ENCODE measurements at places on chromosomes 5 and 9.

- DNase-seq = no peak
Observed at GRCh38 chr9:80789831-80790230, 899.5 kb downstream of the TLE1 start.

- DNase-seq = no peak
Observed at GRCh38 chr9:90870621-90871326, 69.2 kb downstream of the SYK start.

DNA sequence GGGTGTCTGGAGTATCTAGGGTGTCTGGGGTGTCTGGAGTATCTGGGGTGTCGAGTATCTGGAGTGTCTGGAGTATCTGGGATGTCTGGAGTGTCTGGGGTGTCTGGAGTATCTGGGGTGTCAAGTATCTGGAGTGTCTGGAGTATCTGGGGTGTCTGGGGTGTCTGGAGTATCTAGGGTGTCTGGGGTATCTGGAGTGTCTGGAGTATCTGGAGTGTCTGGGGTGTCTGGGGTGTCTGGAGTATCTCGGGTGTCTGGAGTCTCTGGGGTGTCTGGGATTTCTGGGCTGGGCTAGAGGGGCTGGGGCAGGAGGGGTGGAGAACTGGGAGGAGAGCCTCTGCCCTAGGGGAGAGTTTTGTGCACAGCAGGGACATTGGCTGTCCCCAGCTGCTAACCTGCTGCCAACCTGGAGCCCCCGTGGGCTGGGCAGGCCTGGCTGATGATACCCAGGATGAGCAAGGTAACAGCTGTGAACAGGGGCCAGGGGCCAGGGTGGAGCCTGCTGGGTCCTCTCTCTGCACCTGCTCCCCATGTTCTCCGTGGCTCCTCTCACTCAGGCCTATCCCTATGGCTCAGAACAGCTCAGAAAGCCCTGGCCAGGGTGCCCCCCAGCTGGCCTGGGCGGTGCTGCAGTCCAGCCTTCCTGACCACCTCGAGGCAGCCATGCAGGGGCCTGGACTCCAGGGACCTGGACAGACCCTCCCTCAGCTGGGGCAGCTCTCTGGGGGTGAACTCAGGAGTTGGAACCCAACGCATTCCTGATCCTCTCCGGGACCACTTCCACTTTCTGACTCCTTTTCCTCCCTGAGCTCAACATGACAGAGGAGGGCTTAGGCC is 29.9 kb downstream of the LHX3 start:
- no peak for DNase-seq

DNA sequence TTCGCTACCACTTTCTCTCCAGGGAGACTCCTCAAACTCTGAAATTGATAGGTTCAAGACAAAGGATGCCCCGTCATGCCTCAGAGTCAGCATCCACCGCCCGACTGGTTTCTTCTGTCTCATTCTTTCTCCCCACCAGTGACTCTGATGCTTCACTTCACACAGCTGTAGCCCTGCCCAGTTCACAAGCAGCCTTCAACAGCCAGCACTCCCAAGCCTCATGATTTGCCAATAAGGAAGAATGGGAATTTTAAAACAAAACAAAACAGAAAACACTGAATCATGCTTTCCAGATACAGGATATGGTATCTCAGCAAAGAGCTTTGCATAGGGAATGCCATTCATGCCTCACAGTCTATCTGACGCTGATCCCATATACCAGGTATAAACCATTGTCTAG is 371.2 kb upstream of the RORB start:
- DNase-seq = no peak

DNA sequence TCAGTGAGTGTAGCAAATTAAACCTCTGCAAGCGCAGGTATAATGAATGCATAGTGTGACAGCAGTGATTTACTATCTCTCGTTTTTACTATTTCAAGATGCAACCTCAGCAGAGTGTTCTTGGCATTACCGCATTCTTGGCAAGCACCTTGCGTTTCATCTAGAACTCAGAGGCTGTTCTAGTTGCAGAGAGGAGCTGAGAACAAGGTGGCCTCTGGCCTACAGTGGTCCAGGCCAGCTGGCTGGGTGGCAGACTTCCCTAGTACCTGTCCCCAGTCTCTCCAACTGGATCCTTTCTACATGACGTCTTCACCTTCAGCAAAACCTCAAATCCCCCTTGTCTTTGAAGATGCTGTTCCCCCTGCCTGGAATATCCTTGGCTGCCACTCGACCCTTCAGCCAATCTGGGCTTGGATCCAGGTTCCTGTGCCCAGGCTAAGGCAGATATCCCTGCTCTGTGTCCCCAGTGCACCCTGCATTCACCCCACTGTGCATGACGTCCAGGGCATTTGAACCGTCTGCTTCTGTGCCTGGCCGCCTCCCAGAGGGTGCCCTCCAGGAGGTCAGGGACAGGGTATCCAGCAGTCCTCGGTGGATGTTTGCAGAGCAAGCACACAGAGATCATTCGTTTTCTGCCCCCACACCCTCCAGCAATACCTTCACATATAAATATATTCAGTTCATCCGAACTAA is 120.4 kb upstream of the CPEB4 start:
- DNase-seq = no peak

DNA sequence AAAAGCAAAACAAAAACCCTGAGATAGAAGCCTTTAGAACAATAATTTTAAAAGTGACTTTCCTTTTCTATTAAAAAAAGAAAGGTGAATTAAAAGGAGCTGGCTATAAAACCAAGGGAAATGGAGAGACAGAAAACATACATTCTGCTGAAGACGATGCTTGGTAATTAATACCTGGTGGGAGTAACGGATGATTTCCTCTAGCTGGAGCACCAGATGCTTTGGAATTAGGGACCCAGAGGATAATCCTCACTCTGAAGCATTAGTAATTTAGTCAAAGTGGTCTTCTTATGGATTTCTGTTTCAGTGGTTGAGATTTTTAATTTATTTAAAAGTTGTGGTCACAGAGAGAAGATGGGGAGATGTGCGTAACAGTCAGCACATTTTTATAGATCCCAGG is 982.5 kb downstream of the TLE4 start:
- DNase-seq = no peak

GRCh38 chr9:132410642-132411041 is 631 bp downstream of the CFAP77 start:
- DNase-seq = no peak

DNA sequence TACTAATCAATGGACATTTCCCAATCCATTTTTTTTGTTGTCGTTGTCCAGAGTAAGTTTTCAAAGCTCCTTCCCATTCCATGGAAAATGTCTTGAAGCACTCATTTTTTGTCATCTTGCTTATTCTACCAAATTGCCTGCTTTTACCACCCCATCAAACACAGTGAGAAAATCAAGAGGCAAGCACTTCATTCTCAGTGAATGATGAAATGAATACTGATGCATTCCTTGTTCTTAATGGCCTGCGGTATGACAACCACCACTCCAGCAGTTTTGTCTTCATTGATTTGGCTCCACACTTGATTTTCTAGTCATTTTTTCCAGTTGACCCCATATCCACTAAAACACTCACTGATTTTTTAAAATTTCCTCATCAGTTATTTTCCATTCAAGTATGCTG is 193.5 kb upstream of the ANKH start:
- no peak for DNase-seq

- no peak for DNase-seq
Observed at GRCh38 chr9:121297389-121297788, 29.4 kb downstream of the GSN start.

GRCh38 chr9:126861707-126862103 is 1.3 kb downstream of the ZBTB34 start:
- DNase-seq = no peak

- no peak for DNase-seq
Observed at GRCh38 chr9:17669206-17669605, 90.3 kb downstream of the SH3GL2 start.

DNA sequence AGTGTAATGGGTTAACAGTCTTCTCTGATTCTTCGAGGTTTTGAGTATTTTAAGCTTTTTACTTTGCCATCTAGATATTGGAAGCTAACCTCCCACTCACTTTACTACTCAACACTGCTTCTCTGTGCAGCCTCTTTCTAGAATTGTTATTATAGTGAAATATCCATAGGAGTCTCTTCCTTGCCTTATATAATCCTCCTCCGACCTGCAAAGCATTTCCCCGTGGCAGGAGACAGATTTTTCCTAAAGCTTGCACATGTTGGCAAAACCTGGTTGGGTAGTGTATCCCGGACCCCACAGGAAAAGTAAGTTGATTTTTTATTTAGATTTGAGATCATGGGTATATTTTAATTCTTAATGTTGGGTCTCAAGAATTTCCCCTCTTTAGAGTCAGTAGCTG is 249.1 kb downstream of the CD180 start:
- DNase-seq = no peak

- no peak for DNase-seq
Observed at GRCh38 chr9:107931071-107931715, 441.6 kb upstream of the KLF4 start.

DNA sequence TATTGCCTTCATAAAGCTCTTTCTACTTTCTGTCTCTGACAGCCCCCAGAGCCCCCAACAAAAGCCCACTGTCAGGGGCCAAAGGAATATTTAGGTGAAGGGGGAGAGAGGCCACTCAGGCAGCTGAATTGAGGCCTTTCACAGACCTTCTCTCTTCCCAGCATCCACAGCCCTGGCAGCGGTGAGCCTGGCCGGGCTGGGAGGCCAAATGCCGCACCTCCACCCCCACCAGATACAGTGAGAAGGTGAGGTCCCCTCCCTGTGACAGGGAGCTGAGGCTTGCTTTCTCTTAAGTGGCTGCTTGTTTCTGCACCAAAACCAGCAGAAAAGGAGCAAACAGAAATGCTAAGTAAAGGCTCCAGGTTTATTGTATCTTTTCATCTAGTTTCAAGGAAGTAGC is 168.1 kb downstream of the ROR2 start:
- DNase-seq = no peak

DNA sequence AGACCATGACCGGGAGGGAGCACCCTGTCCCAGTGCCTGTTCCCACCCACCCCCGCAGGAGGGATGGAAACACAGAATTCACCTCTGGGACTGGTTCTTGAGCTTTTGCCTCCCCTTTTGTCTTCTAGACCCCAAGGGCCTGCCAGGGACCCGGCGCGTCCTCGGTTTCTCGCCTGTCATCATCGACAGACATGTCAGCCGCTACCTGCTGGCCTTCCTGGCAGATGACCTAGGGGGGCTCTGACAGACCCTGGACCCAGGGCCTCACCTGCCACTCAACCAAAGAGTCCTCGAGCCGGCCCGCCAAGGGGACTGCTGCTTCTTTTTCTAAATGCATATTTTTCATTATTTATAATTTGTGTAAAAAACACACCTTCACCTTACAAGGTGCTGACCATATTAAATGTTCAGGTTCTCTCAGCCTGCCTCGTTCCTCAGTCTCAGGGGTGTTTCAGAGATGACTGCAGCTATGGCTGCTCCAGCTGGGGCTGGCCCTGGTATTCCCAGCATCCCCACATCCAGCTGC is 16.9 kb downstream of the CARD19 start:
- DNase-seq = no peak

DNA sequence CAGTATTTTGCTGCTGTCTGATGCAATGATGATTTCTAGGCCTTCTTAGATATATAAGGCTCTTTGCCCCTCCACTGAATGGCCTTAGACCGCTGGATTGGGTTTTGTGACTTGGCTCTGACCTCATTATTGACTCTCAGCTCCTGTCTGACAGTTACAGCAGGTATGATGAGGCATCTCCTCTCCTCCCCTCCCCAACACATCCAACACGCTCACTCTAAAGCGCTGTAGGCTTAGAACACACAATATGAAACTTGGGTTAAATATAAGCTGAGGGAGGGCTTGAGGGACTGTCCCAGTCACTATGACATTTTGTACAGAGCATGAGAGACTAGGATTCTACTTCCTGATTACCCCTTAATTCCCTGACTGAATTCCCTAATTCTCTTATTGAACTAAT is 18.8 kb upstream of the CER1 start:
- DNase-seq = no peak

DNA sequence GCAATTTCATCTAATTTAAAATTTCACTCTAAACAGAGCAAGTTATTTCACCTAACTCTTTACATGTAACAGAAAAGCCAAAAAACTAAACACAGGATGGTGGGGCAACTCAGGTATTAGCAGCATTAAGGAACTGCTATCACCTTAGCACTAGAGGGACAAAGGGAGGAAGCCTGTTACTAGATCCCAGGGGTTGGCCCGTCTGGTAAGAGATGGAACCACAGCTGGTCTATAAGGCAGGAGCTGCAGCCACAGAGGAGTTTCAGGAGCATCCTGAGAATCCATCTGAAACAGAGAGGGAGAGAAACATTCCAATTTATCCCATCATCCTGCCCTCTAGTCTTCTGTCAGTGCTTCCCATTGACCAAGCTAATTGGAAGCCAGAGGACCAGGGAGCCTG is 300.3 kb downstream of the MRPS30 start:
- no peak for DNase-seq

GRCh38 chr5:152688561-152689249 is 283.6 kb upstream of the NMUR2 start:
- DNase-seq = no peak

- DNase-seq = no peak
Observed at GRCh38 chr5:114319236-114319635, 42.6 kb upstream of the KCNN2 start.

- no peak for DNase-seq
Observed at GRCh38 chr5:176513788-176514187, 23.4 kb downstream of the RNF44 start.

DNA sequence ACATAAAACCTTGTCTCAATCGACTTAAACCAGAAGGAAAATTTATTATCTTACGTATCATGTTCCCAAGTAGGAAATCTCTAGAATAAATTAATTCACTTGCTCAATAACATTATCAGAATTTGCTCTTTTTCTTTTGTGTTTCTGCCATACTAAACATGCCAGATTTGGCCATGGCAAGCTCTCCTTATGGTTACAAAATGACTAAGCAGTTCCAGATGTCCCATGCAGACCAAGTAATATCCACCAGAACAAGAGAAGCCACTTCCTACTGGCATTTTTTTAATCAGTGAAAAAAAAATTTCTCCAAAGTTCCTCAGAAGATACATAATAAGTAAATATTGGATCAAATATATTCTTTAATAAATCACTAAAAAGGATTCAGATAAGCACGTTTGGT is 25.2 kb upstream of the ADAMTS6 start:
- no peak for DNase-seq

DNA sequence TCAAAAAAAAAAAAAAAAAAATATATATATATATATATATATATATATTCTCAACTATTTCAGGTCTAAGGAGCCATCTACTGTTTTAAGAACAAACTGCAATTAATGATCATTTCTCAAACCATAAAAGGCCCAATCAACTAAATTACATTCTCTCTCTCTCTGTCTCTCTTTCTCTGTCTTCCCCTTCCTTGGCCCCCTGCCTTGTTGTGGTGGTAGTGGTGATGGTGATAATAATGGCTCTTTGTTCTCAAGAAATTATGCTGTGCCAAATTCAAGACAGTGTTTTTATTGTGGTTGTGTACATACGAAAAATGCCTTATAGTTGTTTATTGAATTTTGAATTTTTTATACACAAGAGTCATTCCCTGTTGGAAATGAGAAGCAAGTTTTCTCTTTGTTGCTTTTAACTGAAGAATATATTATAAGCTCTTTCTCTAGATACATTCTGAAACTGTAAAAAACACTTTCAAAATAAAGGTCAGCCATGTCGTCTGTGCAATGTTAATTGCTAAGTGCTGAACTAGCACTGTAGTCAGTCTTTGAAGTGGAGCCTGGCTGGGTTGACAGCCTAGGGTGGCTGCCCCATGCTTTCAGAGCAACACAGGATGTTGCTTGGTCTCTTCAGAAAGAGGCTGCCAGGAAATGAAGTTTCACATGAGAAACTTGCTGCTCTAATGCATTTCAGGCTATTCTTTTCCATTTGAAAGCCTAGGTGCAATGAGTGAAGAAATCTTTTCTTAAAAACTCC is 96.0 kb downstream of the HINT1 start:
- peak; percentile 28 for DNase-seq

All from stimulated activated CD4-positive, alpha-beta T cell treated with anti-CD3 and anti-CD28 coated beads, Interleukin-15, amount 100 ng/mL, for 1 hour (primary cell).